ENCODE measurements at places on chromosomes 3 and 15.

DNA sequence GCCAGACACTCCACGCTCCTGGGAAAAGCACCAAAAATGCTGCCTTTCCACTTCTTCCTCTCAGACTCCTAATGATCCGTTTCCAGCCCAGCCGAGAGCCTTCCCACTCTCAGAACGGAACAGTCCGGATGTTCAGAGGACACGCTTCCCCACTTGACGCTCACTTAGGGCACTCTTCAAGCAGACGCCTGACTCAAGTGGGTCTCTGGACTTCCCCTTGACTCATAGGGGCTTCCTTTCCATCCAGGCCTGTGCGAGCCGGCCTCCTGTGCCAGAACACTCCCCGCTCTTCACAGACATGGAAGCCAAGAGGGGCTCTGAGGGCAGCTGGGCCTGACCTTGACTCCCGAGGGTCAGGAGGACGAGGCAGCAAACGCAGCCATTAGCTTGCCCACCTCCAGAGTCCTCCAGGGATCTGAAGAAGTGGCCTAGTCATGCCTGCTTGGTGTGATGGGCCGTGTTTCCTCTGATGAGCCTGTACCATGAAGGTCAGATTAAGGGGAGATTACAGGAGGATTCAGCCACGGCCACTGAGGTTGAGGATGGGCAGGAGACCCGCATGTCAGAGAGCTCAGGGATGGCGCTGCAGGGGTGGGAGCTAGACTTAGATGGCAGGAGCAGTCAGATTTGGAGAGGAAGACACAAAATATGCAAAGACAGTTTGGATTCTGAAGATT is 114.7 kb upstream of the TLE3 start:
- DNase-seq = no peak

DNA sequence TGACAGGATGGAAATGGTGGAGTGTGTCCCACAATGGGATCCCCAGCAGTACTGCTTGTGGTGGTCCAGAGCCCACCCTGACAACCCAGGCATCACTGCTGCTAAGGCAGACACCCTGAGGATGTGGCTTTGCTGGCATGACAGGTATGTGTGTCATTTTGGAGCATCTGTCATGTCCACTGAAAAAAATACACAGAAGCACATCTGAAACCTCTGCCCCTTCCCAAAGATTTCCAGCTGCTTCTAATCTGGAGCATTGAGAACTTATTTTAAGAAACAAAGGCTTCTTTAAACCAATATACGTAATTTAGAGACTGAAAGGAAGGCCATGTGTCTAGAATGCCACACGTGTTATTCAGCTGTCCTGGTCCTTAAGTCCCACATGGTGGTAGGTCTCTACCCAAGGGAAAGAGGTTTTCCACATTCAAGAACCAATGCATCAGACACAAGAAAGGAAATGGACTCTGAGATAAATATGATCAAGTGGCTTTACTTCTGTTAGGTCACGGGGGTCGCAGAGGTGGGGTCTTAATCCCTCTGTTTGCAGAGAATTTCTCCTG is 88.3 kb downstream of the PDZRN3 start:
- DNase-seq = no peak

GRCh38 chr3:10549617-10550230 is 44.3 kb upstream of the ATP2B2 start:
- no peak for DNase-seq

DNA sequence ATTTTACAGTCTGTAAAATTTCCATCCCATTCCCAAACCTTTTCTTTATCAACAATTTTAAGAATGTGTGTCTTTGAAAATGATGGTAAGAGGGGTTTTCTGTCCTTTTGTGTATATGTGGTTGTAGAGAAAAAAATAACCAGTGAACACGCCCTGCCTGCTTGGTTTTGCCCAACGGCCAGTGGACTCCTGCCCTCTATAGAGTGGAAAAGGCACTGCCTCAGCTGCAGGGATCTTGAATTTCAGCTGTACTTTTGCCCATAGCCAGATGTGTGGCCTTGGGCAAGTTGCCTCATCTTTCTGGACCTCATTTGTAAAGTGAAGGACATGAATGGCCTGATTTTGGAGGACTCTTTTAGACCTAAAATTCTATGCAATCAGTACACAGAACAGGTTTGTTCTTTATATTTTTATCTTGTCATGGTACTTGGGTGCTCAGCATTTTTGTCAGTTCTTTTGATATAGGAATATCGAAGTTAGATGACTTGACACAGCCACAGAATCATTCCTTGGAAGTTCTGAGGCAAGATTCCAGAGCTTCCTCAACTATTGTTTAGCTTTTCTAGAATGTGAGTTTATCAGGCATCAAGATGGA is 81.0 kb downstream of the CLDN11 start:
- peak; percentile 15 for DNase-seq

- DNase-seq = no peak
These were observed 224.1 kb upstream of the TPRG1 start for GRCh38 chr3:188947401-188948280.

- no peak for DNase-seq
These were observed 85.7 kb upstream of the SOX2 start for GRCh38 chr3:181626036-181626435.

DNA sequence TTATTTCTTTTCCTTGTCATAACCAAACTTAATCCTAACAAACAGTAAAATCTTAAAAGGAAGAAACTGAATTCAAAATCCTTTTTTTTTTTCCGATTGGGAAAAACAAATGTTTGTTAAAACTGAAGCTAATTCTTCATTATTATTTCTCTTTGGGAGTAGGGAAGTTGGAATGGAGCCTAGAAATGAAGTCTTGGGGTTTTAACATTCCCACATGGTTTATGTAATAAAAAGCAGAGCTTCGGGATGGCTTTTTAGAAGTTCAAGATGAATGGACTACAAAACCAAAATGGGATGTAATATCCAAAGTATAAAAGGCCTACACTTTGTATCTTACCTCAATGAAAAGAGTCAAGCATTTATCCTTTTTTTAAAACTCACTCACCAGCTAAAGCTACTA is 189.0 kb upstream of the TMC3 start:
- DNase-seq = no peak

DNA sequence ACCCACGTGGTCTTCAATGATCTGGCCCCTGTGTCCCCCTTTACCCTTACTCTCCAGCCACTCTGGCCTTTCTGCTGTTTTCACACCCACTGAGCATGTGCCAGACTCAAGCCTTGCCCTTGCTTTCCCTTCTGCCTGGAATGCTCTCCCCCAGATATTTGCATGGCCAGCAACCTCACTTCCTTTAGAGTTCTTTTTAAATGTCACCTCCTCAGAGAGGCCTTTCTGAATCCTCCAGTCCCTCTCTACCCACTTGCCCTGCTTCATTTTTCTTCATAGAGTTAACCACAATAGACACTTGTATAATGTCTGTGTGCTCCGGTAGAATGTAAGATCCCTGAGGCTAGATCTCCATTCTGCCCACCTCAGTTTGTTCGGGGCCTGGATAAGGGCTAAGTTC is 39.4 kb upstream of the TIPARP start:
- DNase-seq = no peak

DNA sequence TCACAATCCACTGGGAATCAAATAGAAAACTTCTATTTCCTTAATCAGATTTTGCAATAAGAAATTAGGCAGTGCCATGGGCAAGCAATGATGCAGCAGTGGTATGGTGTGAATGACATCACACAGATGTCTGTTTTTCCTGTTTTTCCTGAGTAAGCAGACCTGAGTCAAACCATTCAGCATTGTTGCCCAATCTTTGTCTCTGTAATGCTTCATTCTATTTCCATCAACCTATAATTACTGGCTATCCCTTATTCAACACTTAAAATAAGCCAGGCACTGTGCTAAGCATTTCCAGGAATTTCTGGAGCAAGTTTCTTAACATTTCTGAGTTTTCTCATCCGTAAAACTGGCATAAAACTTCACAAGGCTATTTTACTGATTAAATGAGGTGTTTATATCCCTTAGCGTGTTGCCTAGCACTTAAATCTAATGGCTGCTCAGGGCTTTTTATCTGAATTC is 11.3 kb upstream of the OXSR1 start:
- peak; percentile 29 for DNase-seq

DNA sequence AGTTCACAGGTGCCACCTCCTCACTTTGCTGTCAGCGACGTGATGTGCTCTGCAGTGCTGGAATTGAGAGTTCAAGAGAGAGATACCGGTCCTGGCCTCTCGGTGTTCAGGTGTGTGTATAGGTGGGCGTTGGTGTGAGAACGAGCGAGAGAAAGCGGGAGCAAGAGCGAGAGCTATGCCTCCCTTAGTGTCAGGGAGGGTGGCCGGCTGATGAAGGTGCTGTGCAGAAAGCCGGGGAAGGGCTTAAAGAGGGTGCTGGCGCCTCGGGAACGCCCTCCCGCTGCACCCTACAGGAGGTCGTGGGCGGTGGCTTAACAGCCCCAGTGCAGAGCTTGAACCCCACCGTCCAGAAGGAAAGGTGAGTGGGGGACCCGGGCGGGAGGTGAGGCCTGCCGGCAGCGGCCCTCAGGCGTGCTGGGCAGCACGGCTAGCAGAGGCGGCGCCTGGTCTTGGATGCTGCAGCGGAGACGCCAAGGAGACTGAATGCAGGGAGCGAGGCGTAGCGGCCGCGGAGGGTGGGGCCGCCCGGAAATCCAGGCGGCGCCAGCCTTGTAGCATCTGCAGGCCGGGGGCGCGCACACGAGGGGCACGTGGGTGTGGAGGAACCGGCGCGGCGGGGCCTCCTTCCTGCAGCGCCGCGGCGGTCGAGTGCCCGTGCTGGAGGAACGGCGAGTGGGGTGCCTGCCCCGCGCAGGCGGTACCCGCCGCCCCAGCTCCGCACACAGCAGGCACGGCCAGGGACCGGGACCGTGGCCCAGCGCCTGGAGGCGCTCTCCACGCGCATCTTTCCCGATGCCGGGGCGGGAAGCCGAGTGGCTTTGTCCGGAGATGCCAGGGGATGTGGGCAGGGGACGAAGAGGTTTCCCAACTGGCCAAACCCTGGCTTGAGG is 246.8 kb upstream of the TOPAZ1 start:
- no peak for DNase-seq

GRCh38 chr15:41281236-41281635 is 50.2 kb downstream of the CHP1 start:
- DNase-seq = peak; percentile 69

DNA sequence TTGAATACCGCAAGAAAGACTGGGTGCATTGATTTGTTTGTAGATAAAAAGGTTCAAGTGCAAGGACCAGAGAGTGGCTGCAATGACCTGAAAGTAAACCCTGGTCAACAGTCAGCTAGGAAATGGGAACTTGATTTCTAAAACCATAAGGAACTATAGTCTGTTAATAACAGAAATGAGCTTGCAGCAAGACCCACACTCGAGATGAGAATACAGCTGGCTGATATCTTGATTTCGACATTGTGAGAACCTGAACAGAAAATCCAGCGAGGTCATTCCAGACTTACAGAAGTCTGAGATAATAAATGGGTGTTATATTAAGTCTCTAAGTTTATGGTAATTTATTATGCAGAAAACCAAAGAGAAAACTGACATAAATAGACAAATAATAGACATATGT is 177.3 kb downstream of the NFKBIZ start:
- DNase-seq = no peak

GRCh38 chr15:68249058-68249713 is 19.7 kb upstream of the CLN6 start:
- DNase-seq = no peak

DNA sequence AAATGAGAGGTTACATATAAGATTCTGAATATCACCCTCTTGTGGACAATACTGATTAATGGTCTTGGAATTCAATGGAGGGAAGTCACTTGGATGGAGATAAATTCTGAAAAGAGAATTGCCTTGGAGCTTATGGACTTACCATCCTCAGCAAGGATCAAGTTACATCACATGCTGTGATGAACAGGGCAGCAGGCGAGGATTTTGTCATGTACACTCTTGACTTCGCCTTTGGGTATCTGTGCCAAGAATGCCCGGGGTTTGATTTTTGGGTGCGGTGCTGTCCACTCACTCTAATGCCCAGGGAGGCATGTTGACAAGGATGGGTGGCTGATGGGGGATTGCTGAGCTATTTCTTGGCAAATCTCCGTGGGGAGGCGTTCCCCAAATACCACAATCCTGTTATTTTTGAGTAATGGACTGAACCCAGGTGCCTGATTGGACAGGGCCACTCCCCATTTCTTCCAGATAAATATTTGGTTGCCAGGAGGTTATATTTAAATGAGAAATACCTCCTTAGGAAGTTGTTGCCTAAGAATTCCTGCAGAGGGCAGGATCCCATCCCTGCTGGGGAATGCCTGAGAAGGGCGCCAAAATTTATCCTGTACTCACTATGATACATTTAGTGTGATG is 96.3 kb downstream of the TPRG1 start:
- DNase-seq = no peak

GRCh38 chr3:169172535-169172934 is 491.0 kb downstream of the MECOM start:
- no peak for DNase-seq

DNA sequence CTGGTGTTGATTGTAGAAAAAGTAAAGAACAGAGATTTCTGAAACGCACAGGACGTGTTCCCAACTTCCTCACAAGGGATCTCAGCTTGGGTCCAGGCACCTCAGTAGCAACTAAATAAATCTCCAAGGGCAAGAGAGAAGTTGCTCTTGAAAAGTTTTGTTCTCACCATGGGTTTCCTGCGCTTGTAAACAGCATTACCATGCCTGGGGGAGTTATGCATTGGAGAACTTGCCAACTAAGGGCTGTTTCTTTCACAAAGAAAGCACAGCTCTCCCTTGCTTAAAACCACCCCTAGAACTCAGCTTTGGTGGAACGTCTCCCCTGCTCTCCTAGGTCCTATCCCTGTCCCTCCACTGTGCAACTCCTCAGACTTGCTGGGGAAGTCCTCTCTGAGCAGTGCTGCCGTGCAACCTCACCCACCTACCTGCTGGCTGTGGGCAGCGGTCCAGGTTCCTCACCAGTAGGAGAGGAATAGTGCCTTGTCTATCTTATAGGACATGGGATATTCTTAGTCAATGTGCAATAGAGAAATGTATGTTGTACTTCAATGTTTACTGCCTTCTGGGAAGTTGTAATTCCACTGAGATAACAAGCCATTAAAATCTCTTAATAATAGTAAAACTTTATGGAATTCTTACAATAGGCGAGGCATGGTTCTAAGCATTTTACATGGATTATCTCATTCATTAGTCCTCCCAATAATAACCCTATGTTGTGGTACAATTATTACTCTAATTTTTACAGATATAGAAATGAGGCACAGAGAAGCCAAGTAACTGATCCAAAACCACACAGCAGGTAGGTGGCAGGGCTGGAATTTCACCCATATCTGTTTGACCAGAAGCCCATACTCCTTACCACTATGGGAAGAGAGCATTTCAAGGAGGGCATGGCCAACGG is 51.5 kb downstream of the UMPS start:
- no peak for DNase-seq

All from AG04450 (cell line).